ENCODE measurements at places on chromosomes 12 and 14.
A peak's percentile ranks its signal among the peaks of the same experiment; 100 is the strongest.

DNA sequence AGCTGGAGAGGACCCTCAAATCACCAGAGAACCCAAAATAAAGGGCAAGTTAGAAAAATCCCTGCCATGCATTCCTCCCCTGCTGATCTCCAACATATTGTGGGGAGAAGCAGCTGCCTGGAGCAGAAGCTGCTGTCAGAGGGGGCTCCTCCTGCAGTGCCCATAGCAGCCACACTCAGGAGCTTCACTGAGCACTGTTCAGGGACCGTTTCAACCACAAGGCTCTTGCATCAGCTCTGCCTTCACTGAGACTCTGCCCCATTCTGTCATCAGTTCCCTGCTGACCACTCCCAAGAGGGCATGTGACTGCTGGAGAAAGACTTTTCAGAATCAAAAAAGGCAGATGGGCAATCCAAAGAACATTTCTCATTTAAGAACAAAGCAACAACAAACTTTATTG, 392.7 kb downstream of the GALC start:
- no peak for DNase-seq

DNA sequence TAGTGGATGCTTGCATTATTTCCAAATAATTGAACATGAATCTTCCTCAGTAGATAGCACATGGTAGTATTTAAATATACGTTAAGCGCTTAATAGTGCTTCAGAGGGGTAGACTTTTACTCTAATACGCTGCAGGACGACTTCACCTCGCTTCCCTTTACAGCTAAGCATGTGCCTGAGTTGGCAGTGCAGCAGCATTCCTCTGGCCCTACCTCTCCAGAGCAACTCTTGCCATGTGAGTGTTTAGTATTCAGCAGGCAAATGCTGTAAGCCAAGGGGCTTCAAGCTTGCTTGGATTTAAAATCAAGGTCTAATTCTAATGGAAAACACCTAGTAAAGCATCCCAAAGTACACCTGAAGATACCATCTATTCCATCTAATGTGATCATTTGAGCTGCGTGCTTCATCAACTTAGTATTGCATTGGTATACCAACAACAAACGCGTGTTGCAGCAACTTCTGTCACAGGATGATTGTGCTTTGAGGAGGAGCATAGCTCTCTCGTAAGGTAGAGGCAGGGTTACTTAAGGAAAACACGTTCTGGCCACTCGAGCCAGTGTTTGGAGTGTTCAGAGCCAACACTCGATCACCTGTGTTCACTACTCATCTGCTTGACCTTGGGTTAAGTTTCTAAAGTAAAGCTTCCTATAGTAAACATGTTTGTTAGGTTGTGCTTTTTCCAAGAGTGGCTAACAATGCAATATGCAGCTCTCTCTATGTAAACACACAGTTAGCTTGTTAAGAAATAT, 60.6 kb downstream of the PIWIL1 start:
- no peak for DNase-seq

DNA sequence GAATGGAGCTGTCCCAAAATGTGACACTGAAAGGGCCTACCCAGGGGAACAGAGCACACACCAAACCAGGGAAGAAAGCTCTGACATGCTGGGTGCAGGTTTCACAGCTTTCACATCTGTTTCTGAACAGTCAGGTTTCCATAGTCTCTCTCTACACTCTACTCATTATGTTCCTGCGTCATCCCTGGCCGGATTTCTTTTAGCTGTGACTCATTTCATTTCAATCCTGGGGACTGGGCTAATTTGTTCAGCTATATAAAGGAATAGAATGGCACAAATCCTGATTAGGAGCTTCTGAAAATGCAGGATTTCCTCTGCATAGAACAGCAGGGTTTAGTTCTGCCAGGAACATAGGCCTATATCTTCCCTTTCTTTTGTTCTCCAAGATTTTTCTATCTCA, 649.8 kb downstream of the RPS29 start:
- DNase-seq = no peak

DNA sequence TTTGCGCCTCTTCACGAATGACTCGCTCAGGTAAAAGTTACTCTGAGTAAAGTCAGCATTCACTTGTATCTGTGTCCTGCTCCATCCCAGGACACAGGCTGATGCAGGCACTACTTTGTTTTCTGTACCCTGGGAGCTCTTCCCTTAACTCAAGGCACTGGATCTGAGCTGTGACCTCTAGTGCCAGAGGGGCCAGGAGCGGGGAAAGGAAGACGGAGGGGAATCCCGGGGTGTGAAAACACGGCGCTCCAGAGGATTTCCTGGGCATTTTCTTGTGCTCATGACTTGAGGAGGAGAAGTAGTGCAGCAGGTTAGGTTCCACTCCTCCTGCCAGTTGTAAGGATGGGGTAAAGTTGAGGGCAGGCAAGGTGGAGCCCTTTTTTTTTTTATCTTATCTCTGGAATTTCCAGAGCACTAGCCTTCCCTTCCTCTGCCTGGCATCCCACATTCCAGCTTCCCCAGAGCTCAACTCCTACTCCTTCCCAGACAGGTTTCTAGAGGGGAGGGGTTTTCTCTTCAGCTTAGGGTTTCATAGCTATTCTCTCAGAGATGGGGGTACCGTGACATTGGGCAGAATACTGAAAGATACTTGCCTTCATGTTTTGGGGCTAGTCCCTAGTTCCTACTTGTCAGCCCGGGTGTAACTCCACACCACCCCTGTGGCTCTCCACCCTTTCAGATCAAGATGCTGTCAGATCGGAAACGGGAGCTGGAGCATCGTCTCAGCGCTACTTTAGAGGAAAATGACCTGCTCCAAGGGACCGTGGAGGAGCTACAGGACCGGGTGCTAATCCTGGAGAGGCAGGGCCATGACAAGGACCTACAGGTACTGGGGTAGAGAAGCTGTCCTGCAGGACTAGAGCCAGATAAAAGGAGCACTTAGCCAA, 52.3 kb downstream of the RAB35 start:
- no peak for DNase-seq

GRCh38 chr14:50452979-50453705, 56.5 kb upstream of the CDKL1 start:
- peak; percentile 0 for DNase-seq
